Tibial nerve (tissue), 4 donors: ENCODE measurements at places on chromosomes 12 and 14.
A peak's percentile ranks its signal among the peaks of the same experiment; 100 is the strongest.

DNA sequence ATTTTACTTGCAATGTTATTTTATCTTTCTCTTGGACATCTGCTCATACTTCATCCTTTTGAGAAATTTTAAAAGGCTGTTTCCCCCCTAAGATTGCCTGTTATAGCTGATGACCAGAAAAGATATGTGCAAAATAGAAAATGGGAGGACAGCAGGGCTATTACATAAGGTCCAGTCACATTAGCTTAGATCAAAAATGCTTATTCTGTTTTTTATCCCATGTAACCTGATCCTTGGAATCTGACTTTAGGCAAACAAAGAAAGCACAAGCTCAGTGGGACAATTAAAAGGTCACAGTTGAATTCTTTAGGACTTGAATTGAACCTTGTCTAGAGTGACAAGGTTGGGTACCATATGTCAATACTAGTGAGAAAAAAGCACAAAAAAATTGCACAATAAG, 65.1 kb upstream of the TRHDE start:
- DNase-seq, result no peak

GRCh38 chr12:1587927-1588574, 6.3 kb downstream of the FBXL14 start:
- no peak for DNase-seq

GRCh38 chr14:96316087-96316486, 47.1 kb downstream of the ATG2B start:
- no peak for DNase-seq

- DNase-seq, result no peak
Observed at GRCh38 chr12:65823513-65824375, 539 bp upstream of the HMGA2 start.

DNA sequence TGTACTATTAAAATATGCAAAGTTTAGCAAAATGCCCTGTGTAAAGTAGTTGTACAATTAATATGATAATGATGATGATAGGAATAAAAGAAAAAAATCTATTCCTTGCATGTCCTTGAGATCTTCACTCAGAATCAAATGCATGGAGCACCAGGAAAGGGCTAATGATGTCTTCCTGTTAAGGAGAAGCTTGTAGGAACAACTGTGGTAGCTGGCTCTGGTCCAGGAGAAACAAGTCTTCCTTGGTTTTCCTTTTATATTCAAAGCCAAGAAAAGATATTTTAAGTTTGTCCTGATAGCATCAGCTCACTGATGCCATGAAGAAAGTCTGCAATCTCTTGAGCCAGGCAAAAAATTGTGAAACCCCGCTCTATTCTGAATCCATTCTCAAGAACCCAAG, 138.9 kb downstream of the PIK3C2G start:
- DNase-seq, result no peak

DNA sequence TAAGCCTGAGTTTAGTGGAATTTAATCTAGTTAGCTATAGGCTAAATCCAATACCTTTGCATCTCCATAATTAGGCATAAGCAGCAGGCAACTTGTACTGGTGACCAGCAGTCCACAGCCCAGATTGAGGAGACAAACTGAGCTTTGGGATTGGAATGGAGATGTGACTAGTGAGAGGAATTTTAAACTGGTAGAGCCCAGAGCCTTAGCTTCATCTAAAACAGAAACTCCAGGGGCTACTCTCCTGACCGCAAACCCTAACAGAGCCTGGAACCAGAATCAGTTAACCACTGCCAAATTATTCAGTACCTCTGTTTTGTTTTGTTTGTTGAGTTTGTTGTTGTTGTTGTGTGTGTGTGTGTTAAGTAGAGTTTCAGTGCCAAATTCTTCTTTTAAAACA, 53.2 kb downstream of the TSPAN19 start:
- DNase-seq, result no peak

- DNase-seq, result no peak
Observed at GRCh38 chr12:120214626-120215356, 13.9 kb upstream of the RPLP0 start.

- no peak for DNase-seq
Observed at GRCh38 chr12:19954163-19954562, 414.2 kb upstream of the PDE3A start.

- DNase-seq, result no peak
Observed at GRCh38 chr12:129868575-129868974, 35.2 kb downstream of the TMEM132D start.

GRCh38 chr14:65000898-65001591, 14.3 kb downstream of the FNTB start:
- DNase-seq, result no peak

- no peak for DNase-seq
Observed at GRCh38 chr12:80101126-80101525, 1.8 kb downstream of the OTOGL start.

- peak; percentile 73 for DNase-seq
Observed at GRCh38 chr12:89542912-89543592, 17.2 kb upstream of the POC1B start.
